ENCODE measurements at places on chromosomes 5 and 9.

DNA sequence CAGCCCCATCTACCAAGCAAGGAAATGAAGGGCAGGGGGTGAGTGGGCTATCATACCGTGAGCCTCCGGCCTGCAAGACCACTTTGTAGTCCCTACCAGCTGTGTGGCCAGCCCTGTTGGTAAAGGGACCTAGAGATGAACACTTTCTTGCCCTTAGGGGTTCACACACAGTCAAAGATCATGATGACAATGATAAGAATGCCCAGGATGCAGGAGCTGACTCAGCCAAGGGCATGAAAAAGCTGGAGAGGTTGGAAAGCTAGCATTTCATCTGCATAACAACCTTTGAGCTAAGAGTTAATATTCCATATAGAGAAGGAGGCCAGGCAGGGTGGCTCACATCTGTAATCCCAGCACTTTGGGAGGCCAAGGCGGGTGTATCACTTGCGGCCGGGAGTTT lies 19.2 kb upstream of the FGFR4 start:
- DNase-seq: no peak

DNA sequence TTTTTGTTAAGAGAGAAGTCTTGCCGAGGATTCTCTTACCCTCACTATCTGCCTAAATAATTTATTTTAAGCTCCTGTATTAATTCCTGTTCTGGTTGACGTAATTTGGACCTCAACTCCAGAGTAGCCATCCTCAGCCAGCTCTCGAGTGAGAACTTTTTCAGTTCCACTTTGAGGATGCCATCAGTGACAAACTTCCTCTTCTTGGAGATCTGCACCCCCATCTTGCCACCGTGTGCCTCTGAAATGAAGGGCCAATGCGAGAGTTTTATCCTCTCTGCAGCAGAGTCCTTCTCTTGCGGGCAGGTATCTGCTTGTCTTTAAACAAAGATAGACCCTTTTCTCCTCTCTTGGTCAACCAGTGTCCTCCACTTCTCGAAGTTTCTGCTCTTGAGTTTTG lies 19.5 kb upstream of the TMEM174 start:
- DNase-seq: no peak

DNA sequence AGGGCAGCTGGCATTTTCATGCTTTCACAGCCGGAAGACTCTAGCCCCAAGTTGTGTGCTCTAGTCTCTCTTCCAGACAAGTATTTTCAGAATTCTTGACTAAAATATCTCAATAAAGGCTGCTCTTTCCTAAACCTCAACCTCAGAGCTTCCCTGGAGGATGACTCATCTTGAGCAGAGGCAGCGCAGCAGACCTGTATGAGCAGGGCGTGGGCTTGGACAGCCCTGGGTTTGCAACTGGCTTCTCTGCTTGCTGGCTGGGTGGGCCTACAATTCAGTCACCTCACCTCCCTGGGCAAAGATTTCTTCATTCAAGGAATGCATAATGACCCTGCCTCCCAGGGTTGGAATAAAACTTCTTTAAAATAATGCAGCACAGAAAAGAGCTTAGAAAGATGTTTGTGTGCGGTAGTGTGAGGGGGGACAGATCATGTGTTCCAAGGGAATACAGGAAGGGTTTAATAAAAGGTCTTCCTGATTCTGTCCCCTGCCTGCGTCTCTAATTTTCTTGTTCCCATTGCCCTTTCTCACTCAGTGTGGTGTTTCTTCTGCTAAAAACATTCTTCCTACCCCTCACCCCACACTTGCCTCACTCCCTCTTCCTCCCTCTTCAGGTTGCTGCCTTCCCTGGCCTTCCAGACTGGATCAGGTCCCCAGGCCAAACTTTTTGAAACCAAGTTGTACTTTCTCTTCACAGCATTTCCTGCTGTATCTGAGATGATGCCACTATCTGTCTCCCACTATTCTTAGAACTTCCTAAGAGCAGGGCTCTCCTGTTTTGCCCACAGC lies 39.4 kb upstream of the MAP1B start:
- no peak for DNase-seq

- no peak for DNase-seq
Observed at GRCh38 chr5:10632110-10632761, 68.4 kb downstream of the ANKRD33B start.

GRCh38 chr5:44364097-44364496 lies 25.1 kb downstream of the FGF10 start:
- DNase-seq: no peak

GRCh38 chr5:102800427-102800826 lies 45.3 kb downstream of the PAM start:
- DNase-seq: no peak
